Glomerular endothelial cell (primary cell): ENCODE measurements at places on chromosomes 1 and 21.

GRCh38 chr1:109846162-109846561 is 64.5 kb upstream of the CSF1 start:
- no peak for DNase-seq

- no peak for DNase-seq
These were observed 10.0 kb upstream of the LBR start for GRCh38 chr1:225437710-225438437.

DNA sequence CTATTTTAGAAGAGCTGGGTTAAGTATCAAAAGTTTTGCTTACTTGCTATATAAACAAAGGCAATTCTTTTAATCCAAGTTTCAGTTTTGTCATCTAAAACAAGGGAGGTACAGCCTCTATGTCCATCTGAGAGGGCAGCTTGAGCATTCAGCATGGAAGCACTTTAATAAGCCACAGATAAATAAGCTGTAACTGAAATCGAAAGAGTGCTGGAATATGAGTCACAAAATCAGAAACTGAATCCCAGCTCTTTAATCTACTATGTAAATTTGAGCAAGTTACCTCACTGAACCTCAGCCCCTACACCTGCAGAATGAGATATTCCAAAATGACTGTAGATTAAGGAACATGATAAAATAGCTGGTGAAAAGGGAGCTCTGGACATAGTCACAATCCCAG is 80.0 kb upstream of the HP1BP3 start:
- no peak for DNase-seq

GRCh38 chr1:205444931-205445645 is 10.8 kb downstream of the BLACAT1 start:
- DNase-seq: no peak

DNA sequence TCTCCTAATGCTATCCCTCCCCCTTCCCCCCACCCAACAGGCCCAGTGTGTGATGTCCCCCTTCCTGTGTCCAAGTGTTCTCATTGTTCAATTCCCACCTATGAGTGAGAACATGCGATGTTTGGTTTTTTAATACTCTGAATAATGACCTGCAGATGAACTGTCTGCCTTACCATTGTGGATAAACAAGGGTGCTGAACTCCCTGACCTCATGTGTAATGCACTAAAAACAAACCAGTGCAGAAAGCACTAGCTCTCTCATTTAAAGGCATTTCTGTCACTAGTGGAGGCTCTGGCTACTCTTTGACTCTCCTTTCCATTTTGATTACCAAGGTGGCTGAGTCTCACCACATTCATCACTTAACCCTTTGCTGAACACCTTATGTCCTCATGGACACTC is 23.1 kb upstream of the TRAF3IP3 start:
- DNase-seq: no peak

GRCh38 chr21:34054259-34054658 is 19.1 kb upstream of the MRPS6 start:
- DNase-seq: no peak

GRCh38 chr1:25651824-25652741 is 35.5 kb downstream of the MAN1C1 start:
- no peak for DNase-seq
